ENCODE measurements at places on chromosomes 6 and 20.

DNA sequence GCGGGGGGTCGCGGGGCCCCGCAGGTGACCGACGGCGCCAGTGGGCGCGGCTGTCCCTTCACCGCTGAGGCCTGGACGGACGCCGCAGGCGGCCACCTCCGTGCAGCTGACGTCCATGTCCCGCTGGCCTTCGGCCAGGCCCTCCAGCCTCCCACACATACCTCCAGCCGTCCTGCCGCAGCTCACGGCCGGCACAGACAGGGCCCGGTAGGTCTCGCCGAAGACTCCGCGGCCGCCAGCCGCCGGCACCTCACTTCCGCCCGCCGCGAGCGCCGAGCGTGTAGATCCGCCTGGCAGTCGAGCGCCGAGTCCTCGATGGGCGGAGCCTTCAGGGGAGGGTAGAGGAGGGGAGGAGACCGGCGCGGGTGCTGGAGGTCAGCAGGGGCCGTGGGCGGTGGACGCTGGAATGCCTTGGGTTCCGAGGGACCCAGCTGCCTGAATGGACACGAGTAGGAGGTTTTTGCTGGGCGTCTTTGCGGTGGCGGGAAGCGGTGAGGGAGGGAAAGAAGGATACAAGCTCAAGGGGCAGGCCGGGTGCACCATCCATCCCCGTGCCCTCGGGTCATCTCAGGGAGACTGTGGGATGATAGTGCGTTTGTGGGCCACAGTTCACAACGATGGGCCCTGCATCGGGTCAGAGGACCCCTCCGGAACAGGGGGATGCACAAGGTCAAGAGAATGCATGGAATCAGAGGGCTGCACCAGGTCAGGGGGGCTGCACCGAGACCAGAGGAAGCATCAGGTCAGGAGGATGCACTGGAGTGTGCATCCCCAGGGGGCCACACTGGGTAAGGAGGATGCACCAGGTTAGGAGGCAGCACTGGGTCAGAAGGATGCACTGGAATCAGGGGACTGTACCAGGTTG lies at the start of gene EXOC2:
EXOC2 (minus strand) TSS at position 282 of the 865 bp plus-strand sequence. CDS start 55,321 bp downstream, outside the sequence.
- DNase-seq = peak; percentile 74

DNA sequence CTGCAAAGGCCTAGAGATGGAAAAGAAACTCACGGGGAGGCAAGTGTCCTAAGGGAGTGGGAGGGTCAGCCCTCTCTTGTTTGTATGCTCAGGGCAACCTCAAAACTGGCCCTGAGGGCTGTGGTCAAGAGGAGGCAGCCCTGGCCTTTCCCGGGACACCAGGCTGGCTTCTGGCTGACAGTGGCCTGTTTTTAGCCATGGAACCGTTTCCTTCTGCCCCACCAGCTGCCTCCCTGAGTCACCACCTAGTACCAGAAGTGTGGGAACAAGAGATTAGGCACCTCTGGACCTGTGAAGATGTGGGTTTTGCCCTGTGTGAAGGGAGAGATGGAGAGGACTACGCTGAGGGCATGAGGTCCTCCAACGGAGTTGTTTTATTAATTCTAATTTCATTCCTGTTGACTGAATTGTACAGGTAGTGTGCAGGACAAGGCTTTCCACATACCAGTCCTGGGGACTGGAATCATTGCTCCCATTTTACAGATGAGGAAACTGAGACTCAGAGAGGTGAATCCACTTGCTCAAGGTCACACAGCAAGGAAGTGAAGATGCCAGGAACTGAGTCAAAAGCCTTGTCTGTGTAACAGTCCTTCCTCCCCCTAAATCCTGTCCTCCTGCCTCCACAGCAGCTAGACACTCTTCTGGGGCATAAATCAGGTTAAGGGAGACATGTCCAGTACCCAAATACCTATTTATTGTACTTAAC lies 5.5 kb downstream of the FOXS1 start:
- DNase-seq = no peak

DNA sequence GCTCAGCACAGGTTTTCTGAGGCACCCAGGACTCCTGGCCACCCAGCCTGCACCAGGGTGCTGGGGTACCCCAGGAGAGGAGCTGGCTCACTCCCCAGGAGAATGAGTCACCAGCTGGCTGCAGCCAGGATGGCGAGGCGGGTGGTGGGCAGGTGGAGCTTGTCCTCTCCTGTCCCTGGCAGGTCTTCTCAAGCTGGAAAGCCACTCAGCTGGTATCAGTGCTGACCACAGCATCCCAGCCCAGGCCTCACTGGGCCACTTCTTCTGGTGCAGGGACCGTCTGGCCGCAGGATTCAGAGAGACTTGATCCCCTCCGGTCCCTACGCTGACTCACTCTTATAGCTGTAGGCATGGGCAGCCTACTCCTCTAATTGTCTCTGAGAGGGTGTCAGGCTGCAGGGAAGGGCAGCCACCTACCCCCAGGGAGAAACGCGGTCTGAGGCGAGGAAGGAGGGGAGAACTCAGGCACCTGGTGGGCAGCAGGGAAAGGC lies 22.2 kb downstream of the TFEB start:
- DNase-seq = peak; percentile 45

DNA sequence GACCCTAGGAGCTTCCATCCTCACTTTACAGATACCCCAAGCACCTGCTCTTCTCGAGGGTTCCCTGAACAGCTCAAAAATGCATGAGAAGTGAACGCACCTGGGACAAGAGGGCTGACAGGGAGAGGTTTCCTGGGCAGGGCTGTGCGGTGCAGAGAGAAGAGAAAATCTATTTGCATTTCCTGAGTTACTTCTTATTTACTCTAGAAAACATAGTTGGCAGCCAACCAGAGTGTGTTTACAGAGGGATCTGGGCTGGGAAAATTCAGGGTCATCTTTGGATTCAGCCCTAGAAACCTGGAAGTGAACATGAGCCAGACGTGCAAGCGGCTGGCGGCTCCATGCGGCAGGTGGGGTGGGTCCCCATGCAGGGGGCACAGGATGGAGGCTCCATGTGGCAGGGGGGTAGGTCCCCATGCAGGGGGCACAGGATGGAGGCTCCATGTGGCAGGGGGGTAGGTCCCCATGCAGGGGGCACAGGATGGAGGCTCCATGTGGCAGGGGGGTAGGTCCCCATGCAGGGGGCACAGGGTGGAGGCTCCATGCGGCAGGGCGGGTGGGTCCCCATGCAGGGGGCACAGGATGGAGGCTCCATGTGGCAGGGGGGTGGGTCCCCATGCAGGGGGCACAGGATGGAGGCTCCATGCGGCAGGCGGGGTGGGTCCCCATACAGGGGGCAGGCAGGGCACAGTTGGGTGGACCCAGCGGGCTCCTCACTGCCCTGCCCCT lies 342.0 kb downstream of the TAF4 start:
- DNase-seq = no peak

DNA sequence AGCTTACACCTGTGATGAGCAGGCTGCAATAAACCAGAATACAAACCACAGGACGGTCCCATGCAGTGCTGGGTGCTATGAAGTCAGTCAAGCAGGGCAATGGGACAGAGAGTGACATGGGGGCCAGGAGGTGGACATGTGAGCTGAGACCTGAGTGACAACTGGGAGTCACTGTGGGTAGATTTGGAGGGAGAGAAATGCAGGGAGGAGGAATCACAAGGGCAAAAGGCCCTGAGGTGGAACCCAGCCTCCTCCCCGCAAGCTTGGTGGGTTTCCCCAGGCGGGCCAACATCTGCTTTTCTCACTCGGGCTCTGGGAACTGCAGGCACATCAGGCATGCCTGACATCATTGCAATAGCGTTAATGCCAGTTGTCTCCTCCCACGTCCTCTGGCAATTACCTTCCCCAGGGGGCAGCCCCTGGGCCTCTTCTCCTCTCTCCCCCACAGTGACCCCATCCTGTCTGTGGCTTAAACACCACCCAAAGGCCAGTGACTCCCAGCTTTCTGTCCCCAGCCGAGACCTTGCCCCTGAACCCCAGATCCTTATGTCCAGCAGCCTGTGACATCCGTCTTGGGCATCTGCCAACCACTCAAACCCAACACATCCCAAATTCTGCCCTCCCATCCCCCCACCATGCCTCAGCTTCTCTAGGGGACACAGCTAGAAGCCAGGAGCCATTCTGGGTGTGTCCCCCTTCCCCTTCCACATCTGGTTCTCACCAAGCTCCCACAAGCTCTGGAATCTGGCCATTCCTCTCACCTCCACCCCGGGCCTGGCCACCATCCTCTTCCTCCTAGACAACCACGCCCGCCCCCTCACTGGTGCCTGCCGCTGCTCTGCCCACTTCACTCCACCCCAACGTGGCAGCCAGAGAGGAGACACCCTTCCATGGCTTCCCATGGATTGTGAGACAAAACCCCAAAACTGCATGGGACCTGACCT lies 28.2 kb downstream of the PDRG1 start:
- DNase-seq = no peak

- no peak for DNase-seq
Measured at GRCh38 chr6:31116661-31117385, 2.2 kb downstream of the PSORS1C1 start.

- DNase-seq = no peak
Measured at GRCh38 chr6:118086159-118086558, 179.1 kb downstream of the SLC35F1 start.

GRCh38 chr6:88493717-88494116 lies 327.6 kb upstream of the CNR1 start:
- DNase-seq = no peak

DNA sequence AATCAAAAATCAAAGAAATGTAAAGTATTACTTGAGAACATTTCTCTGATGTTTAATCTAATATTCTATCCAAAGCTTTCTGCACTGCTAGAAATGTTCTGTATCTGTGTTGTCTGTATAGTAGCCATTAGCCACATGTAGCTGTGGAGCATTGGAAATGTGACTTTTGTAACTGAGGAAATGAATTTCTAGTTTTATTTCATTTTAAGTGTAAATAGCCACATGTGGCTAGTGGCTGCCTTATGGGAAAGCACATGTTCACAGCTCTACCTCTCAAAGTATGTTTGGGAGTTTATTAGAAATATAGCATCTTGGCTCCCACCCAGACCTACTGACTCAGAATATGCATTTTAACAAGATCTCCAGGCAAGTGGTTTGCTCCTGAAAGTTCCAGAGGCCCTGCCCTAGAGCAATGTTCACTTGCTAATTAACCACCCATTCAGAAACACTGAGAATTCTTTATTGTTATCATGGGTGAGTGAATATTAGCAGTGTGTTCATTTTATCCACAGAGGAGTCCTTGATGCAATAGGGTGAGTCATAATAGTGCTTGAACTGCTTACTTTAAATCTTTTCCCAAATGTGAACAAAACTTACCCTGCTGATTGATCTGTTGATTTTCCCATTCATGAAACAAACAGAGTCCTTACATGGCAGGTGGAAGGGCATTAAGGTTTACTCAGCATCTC lies 282.7 kb downstream of the PLCB1 start:
- DNase-seq = peak; percentile 78

DNA sequence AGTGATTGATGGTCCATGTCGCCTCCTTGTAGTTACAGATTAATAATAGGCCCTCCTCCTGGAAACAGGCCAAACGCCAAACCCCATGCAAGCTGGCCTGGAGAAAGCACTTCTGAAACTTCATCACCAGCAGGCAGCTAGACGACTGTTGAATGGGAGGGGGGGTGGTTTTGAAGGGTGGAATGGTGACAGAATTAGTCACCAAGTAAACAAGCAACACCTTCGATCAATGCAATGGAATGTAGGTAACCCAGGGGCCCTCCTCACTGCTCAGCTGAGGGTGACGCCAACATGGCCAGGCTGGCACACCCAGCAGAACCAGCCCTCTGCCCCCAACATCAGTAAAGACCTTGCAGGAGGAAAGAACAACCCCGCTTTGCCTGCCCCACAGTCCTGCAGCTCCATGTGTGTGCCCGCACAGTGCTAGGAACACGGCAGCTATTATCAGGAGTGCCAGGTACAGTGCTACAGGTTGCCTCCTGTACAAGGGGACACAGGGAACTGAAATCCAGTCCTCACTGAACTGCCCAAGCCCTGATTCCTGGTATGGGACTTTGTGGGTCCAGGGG lies 2.7 kb downstream of the BCAS1 start:
- DNase-seq = no peak

GRCh38 chr20:13284830-13285229 lies 63.8 kb downstream of the ISM1 start:
- DNase-seq = no peak

GRCh38 chr20:50431066-50431450 lies 79.1 kb upstream of the PTPN1 start:
- no peak for DNase-seq

DNA sequence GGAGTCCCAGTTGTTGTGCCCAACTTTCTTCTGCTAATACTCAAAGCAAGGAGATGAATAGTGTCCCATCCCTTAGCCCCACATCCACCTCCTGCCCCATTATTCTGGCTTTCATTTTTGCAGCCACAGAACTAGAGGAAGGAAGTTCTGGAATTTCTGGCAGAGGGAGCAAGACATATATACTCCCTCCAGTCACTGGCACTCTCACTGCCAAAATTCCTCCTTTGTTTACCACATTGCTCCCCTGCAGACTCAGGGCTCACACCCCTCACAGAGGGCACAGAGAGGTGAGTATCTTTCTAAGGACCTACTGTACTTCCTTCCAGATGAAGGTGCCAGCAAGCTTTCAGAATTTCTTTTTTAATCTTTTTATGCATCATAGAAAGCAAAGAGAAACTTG lies 168.0 kb upstream of the ID4 start:
- DNase-seq = no peak

- peak; percentile 59 for DNase-seq
Measured at GRCh38 chr6:130796313-130796905, 30.8 kb upstream of the SMLR1 start.

GRCh38 chr20:62476056-62476838 lies 452 bp upstream of the GATA5 start:
- DNase-seq = no peak

GRCh38 chr6:159646733-159647132 lies 46.3 kb downstream of the SOD2 start:
- DNase-seq = peak; percentile 55

GRCh38 chr6:38503960-38504682 lies 135.6 kb downstream of the BTBD9 start:
- no peak for DNase-seq

DNA sequence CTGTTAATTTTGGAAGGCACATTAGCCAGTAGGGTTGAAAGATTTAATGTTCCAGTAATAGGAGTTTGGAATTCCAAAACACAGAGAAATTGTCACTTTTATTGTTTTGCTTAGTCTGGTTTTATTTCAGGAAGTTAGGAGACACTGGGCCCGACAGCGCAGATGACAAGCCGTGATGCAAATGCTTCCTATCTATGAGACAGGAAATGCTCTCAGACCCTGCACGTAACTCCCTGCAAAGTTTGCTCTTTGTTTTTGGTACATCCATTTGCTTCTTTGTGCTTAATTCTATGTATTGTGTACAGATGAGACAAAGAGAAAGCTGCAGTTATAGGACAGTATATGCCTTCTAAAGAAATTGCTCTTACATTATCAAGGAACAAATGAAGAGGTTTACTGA lies 201.6 kb upstream of the SGK1 start:
- DNase-seq = peak; percentile 51

DNA sequence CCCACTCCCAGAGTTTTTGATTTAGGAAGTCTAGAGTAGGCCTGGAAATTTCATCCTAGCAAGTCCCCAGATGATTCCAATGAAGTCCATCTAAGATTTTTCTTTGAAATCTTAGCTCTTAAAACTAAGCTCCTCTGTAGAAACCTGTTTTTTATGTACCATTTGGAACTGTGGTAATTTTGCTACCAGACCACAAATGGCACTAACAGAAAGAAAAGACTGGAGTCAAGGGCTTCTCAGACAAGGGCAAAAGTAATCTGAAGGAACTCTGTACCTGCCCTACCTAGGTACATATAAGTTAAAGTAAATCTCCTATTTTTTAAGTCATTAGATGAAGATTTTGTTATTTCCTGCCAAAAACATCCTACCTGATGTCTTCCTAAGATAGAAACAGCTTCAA lies 155.0 kb upstream of the HTR1E start:
- no peak for DNase-seq

Data from IMR-90 (cell line).